ENCODE measurements at places on chromosomes 4 and X. TPM values are rescaled to one million over a fixed set of nuclear protein-coding genes. Genes with fewer than 3 reads are reported as not detected.

GRCh38 chr4:174274436-174274835, 9.0 kb downstream of the FBXO8 start:
- no peak for DNase-seq

DNA sequence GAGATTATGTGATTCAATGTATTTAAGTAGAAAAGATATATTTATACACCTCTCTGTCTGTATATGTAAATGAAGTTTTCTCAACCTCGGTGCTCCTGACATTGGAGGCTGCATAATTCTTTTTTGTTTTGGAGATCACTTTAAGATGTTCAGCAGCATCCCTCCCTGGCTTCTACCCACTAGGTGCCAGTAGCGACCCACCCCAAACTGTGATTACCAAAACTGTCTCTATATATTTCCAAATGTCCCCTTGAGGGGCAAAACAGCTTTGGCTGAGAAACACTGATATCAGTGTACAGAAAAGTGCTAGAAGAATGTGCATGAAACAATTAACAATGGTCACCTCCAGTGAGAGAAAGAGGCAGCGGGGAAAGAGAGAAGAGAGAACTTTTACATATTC, 51.2 kb downstream of the DCX start:
- DNase-seq, result no peak

DNA sequence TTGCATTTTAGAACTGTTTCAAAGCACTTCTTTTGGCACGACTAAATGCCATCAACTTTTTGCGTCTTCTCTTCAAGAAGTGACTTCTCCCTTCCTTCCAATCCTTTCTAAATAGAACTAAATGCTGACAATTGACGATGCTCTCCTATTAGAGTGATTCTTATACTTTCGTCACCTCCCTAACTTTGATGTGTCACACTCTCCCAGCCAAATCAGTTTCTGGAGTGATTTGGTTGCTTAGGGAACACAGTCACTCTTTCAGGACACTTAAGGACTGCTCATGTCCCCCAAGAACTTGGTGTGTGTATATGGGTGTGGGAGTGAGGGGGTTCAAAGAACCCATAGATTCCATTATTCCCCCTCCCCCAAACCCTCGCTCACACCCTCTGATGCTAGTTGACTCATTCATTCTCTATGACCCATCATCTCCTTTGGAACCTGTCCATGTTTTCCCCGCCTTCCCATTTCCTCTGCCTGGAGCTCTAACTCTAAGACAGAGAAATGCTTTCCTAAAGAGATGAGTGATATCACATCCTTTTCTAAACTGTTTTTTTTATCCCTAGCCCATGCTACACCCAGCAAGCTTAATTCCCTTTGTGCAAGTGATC, 26.8 kb upstream of the AREG start:
- DNase-seq, result no peak

GRCh38 chr4:80486603-80487002, 151.1 kb downstream of the CFAP299 start:
- no peak for DNase-seq

DNA sequence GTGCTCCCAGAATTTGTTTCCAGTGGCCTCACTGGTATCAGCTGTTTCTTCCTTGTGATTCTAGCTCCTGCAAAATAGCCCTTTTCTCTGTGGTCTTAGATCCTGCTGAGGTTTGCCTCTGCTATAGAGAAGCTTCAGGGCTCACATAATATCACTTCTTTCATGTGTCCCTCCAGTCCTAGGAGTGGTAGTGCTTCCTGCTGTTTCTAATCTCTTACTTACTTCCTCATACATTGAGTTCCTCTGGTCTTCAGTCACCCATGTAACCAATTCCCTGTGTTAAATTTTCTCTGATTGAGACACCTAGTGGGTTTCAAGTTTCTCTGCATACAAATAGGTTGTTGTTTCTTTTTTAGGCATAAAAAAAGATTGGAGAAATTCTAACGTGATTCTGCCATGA, 1567.9 kb downstream of the ARAP2 start:
- no peak for DNase-seq

MAGEE1 gene
- 1.7 TPM for total RNA-seq

FANCB gene
- total RNA-seq, result 12.6 TPM

TGIF2LX gene
- total RNA-seq, result not detected

NXF2B gene
- not detected for total RNA-seq

AP1S2 gene
- 76.8 TPM for total RNA-seq

All from urinary bladder (tissue), 4 donors.